ENCODE measurements at places on chromosomes 4 and X.

GRCh38 chr4:144450526-144450925 is 195.4 kb upstream of the HHIP start:
- DNase-seq = no peak

GRCh38 chrX:7092543-7092942 is 55.0 kb upstream of the STS start:
- no peak for DNase-seq

- DNase-seq = no peak
Observed at GRCh38 chrX:24002167-24002566, 24.8 kb downstream of the KLHL15 start.

GRCh38 chr4:158599765-158600498 is 71.8 kb downstream of the C4orf46 start:
- no peak for DNase-seq

- no peak for DNase-seq
Observed at GRCh38 chr4:153817466-153817865, 28.6 kb upstream of the SFRP2 start.

- DNase-seq = no peak
Observed at GRCh38 chrX:47098338-47099094, 20.3 kb downstream of the RGN start.

- no peak for DNase-seq
Observed at GRCh38 chr4:77582711-77583110, 22.9 kb upstream of the CXCL13 start.

- no peak for DNase-seq
Observed at GRCh38 chrX:53711436-53711835, 24.9 kb upstream of the HUWE1 start.

GRCh38 chr4:10063544-10064300 is 42.4 kb upstream of the SLC2A9 start:
- peak; percentile 66 for DNase-seq

GRCh38 chr4:86483773-86484172 is 110.3 kb upstream of the PTPN13 start:
- no peak for DNase-seq

DNA sequence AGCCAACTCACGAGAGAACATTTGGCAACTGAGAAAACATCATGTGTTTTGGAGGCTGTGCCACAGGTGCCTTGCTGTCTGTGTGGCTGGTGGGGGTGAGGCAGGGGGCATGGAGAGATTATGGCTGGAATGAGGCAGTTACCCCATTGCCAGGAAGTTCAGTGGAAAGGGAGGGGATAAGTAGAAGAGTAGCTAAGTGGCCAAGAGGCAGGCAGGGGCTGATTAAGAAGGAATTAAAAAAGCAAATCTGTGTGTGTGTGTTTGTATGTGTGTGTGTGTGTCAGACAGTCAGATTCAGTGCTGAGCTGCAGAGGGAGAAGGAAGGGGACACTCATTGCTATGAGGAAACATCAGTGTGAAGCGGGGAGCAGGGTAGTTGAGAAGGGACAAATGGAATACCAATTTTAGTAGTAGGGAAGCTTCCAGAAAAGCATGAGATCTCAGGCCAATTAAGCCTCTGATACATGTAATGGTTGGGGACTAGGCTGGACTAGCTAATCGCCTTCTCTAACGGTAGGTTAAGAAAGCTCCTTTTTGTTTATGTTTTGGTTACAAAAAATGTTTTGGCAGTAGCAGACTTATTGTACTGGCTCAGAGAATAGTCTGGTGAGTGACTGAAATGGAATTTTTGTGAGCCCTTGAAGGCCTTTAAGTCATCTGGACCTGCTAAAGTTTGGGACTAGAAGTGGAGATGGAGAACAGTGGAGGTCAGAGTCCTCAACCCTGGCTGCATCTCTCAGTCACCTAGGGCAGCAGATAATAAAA is 18.5 kb downstream of the TMEM164 start:
- DNase-seq = no peak

- no peak for DNase-seq
Observed at GRCh38 chr4:54607067-54607466, 50.7 kb upstream of the KIT start.

- no peak for DNase-seq
Observed at GRCh38 chr4:83609365-83609764, 73.5 kb downstream of the GPAT3 start.

- peak; percentile 10 for DNase-seq
Observed at GRCh38 chrX:154714925-154715324, 36.0 kb downstream of the GAB3 start.

- peak; percentile 51 for DNase-seq
Observed at GRCh38 chr4:151484396-151485102, 75.6 kb downstream of the FHIP1A start.

DNA sequence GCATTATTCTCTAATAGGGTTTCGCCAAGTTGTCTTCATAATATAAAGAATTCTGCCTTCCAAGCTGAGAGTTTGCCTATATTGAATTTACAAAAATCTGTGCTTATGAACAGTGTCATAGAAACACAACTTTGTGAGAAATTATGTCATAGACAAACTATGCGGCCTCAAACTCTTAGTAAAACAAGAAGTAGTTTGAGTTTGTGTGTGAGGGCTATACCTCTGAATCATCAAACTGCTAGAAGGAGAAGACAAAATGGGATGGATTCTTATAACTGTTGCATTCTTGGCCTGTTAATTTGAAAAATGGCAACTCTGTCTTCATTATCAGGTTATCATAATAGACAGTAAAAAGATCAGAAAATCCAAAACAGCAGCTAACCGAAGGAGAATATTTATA is 46.1 kb upstream of the NAP1L5 start:
- no peak for DNase-seq

- DNase-seq = no peak
Observed at GRCh38 chrX:8284131-8284530, 113.1 kb upstream of the VCX2 start.

- peak; percentile 72 for DNase-seq
Observed at GRCh38 chr4:87093443-87094123, 126.8 kb downstream of the KLHL8 start.

GRCh38 chr4:65653740-65654361 is 16.4 kb downstream of the EPHA5 start:
- no peak for DNase-seq

- no peak for DNase-seq
Observed at GRCh38 chrX:131894995-131895394, 128.1 kb upstream of the STK26 start.

GRCh38 chr4:1998296-1998695 is 10.5 kb downstream of the NELFA start:
- peak; percentile 57 for DNase-seq

- DNase-seq = no peak
Observed at GRCh38 chrX:32183066-32183465, 1028.3 kb downstream of the DMD start.

- DNase-seq = no peak
Observed at GRCh38 chr4:22070256-22070655, 121.7 kb upstream of the KCNIP4 start.

- no peak for DNase-seq
Observed at GRCh38 chr4:109590905-109591304, 30.9 kb downstream of the MCUB start.

DNA sequence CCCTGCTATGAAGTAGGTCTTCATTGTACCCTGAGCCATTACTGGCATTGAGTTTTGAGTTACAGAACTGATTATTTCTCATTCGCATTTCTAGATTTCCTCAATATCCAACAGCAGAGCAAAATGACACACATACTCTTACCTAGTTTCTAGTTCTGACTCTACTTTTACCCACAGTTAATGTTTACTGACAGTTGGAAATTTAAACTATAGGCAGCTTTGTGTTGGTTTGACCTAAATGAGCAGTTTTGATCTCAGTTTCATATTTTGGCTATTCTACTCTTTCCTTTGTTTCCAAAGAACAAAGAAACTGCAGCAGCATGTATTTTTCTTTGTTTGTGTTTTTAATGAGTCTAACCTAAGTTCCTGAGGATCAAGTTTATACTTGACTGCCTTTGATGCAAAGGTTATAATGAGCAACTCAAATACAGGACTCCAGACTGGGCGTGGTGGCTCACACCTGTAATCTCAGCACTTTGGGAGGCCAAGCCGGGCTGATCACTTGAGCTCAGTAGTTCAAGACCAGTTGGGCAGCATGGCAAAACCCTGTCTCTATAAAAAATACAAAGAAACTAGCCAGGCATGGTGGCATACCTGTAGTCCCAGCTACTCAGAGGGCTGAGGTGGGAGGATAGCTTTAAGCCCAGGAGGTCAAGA is 30.4 kb downstream of the TXK start:
- no peak for DNase-seq

DNA sequence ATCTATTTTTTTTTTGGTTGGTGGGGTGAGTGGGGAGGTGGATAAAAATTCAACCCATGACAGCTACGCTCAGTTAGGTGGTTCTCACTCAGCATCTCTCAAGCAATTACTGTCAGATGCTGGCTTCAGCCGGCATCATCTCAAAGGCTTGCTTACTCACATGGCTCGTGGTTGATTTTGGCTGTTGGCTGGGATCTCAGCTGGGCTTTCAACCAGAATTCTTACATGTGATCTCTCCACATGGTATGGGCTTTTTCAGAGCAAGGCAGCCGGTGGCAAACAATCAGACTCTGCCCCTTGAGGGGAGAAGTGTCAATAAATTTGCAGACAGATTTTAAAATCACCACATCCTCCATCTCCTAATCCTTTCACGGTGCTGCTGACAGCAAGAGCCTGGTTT is 47.2 kb downstream of the SLC34A2 start:
- DNase-seq = no peak

DNA sequence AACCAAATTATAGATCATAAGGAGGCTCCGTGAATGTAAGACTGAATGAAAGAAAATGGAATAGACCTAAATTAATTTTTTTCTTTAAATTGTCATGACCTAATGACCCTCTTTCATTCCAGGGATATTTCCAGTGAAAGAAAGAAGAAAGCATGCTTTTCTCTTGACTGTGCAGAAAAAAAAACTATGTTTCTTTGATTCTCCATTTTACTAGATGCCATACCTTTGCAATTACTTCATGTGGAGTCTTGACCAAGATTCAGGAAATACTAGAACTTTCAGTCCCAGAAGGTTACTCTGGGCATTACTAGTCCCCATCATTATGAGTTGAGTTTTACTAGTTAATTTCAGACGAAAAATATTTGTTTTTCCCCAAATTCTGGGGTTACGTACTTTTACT is 6.4 kb upstream of the COMMD8 start:
- DNase-seq = no peak

- no peak for DNase-seq
Observed at GRCh38 chr4:157080605-157081004, 4.7 kb downstream of the GLRB start.

- DNase-seq = no peak
Observed at GRCh38 chr4:56217343-56217890, 169.9 kb downstream of the AASDH start.

DNA sequence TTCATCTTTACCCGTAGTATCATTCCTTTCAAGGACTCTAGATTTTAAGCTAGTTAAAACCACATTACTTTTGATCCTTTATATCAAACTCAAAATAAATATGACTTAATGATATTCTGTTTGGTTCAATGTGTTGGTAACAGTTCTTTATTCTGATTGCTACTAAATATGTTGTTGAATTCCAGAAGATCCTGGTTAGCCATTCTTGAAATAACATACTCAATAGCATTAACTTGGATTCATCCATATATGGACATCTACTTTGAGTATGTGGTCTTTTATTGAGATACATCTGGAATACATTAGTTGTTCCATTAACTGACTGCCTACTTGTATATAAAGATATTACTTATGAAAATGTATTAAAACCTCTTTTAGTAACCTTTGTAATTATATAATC is 27.5 kb upstream of the PCDH18 start:
- DNase-seq = no peak

- no peak for DNase-seq
Observed at GRCh38 chrX:112577146-112577545, 102.6 kb downstream of the LHFPL1 start.

GRCh38 chr4:82705928-82706300 is 92.7 kb downstream of the SCD5 start:
- DNase-seq = peak; percentile 61

Measured in Caki2 (cell line).